ENCODE measurements at places on chromosomes 4 and X. TPM values are rescaled to one million over a fixed set of nuclear protein-coding genes. Genes with fewer than 3 reads are reported as not detected.

CFAP299 gene
- total RNA-seq: not detected

NAA11 gene
- total RNA-seq: not detected

GABRE gene
- total RNA-seq: not detected

TEX13C gene
- total RNA-seq: not detected

RGS12 gene
- total RNA-seq: 8.8 TPM

PAGE4 gene
- total RNA-seq: not detected

FDCSP gene
- not detected for total RNA-seq

RAPGEF2 gene
- total RNA-seq: 22.0 TPM

- DNase-seq: no peak
These were observed 46.2 kb upstream of the MID1IP1 start for GRCh38 chrX:38754818-38755718.

- DNase-seq: no peak
These were observed 17.1 kb downstream of the GAK start for GRCh38 chr4:915041-915474.

DNA sequence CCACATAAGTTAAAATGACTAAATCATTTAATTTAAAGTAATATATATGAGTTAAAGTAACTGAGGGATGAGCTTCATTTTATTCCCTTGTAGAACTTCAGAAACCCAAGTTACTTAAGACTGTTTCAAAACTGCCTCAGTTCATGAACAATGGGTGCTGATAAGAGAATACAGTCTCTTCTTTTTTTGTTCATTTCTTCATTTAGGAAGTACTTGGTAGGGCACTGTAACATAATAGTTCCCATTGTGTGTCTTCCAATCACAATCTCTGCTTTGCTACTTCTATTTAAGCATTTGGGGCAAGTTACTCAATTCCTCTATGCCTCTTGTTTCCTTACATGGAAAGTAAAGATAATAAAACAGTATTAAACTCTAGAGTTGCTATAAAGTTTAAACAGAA, 50.4 kb downstream of the HHIP start:
- DNase-seq: no peak

GRCh38 chr4:2383760-2384159, 34.7 kb downstream of the ZFYVE28 start:
- DNase-seq: no peak

- peak; percentile 5 for DNase-seq
These were observed 8.5 kb downstream of the MXD4 start for GRCh38 chr4:2253160-2254084.

- DNase-seq: no peak
These were observed 267.8 kb downstream of the STIM2 start for GRCh38 chr4:27128443-27128842.

GRCh38 chr4:3880615-3881120, 114.5 kb downstream of the ADRA2C start:
- DNase-seq: peak; percentile 82

- no peak for DNase-seq
These were observed 114.5 kb upstream of the RBPJ start for GRCh38 chr4:26206339-26206738.

- no peak for DNase-seq
These were observed 42.9 kb downstream of the SLC9A7 start for GRCh38 chrX:46715997-46716396.

DNA sequence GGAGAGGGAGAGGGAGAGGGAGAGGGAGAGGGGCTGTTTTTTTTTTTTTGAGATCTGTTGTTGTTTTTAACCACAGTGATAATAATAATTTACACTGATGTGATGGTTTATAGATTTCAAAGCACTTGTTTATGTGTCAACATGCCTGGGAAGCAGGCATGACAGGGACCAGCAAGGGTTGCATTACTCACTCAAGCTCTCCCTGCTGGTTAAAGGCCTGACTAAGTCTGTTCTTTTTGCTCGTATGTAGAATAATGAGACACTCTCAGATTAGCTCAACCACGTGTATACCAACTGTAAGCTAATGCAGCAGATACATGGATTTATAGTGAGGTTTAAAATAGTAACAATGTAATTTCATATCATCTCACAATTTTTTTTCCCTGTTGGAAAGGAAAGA, 134.6 kb upstream of the BOD1L1 start:
- no peak for DNase-seq

DNA sequence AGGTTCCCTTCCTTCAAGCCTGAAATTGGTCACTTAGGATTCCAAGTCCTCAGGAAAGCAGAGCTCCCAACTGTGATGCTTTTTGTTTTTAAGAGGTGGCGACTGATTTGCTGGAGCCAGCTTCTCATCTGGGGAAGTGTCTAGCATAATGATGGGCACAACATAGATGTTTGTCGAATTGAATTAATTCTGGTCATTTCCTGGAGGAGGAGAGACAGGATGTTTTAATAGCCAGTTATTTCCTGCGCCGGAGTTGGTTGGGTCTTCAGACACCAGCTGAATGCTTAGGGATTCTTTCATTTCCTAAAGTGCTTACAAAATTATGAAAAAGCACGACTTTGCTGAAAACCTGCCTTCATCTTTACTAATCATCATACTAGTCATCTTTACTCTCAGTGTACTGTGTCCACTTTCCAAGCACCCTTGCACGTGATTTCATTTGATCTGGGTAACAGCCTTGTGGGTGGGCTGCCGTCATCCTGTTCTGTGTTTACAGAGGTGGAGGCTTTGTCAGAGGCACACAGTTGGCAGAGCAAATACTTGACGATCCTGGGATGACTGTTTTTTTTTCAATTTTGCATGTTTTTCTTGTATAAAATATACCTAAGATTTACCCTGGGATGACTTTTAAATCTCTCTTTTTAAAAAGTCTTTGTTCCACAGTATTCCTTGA, 49.5 kb downstream of the RGS12 start:
- peak; percentile 50 for DNase-seq

GRCh38 chr4:102501447-102501696, 213 bp downstream of the NFKB1 start:
- no peak for DNase-seq

- no peak for DNase-seq
These were observed 151.4 kb downstream of the CPEB2 start for GRCh38 chr4:15153662-15154061.

- DNase-seq: no peak
These were observed 8.9 kb downstream of the HSD17B11 start for GRCh38 chr4:87382116-87382515.

DNA sequence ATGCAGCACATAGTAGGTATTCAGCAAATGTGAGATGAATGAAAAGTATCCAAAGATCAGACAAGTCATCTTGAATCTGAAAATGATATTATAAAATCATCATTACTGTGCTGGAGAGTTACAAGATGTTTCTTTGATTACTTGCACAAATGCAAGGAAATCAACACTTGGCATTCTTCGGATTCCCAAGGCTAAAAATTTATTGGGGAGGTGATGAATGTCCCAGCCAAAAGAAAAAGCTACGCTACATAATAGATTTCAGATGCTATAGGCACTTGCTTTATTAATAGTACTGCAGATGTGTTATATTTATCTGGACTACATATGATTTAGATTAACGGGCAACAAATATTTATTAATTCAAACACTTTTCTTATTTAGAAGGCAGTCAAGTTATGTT, 286.7 kb upstream of the TENM3 start:
- no peak for DNase-seq
